ENCODE measurements at places on chromosomes 16 and 17.

DNA sequence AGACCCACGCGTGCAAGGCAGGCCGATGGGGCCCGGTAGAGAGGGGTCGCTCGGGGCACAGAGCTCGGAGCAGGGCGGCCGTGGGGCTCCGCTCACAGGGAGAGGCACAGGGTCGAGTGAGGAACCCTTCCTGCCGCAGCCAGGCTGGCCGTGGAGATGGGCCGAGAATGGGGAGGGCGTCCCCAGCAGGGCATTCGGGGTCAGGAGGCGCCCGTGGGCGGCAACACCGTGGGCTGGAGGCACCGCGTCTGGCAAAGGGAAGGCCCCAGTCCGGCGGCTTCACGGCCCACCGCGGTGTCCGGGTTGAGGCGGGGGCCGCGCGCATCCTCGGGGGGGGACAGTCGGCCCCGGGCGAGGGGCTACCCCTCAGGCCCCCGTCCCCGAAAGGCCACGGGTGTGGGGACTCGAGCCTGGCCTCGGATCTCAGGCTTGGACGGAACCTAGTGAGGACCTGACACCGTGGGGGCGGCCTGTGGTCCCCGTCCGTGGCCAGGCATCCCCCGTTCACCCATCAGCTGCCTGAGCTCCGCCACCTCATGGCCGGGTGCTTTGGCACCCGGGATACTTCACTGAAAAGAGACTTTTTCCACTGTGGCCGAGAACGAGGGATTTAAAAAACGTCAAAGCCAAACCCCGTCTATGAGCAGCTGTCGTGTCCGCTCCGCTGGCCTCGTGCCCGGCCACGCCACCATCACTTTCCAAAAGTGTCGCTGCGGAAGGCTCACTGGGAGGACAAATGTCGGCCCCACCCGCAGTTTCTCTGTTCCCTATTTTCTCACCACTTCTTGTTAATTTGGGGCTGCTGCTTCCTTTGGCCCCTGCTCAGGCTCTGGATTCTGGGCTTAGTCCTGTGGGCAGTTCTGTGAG lies 73.6 kb downstream of the METRNL start:
- DNase-seq = no peak

DNA sequence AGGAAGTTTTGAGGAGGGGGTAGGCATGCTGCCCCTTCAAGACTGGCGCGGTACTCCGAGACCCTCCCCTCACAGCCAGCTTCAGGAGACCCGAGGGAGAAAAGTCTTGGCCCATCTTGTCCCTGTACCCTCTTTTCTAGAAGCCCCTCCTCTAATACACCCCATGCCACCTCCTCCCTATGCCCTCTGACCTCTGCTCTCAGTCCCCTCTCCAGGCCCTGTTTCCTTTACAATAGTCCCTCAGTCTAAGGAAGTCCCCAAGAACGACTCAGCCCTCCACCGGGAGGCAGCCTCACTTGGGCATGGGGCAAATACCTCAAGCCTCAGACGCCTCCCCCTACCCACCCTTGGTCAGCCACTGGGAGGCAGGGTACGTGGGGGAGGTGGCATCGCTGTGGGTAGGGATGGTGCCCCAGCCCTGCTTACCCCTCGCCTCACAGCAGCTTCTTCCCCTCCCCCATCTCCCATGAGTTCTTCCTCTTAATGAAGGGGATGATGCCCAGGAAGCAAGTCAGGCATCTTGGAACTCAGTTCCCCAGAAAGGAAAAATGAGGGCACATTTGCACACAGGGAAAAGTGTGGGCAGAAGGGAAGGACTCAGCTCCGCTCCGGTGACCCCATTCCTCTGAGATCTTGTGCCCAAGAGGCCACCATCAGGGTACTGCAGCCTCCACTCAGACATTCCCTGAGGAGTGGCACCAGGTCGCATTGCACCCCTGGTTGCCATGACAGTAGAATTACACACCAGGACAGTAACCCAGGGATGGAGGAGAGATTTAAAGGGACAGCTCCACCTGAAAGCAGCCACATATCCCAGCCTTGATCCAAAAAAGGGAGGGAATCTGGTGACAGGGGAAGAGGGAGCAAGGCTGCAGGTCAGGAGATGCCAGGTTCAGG lies 6.2 kb downstream of the MPP2 start:
- DNase-seq = no peak

DNA sequence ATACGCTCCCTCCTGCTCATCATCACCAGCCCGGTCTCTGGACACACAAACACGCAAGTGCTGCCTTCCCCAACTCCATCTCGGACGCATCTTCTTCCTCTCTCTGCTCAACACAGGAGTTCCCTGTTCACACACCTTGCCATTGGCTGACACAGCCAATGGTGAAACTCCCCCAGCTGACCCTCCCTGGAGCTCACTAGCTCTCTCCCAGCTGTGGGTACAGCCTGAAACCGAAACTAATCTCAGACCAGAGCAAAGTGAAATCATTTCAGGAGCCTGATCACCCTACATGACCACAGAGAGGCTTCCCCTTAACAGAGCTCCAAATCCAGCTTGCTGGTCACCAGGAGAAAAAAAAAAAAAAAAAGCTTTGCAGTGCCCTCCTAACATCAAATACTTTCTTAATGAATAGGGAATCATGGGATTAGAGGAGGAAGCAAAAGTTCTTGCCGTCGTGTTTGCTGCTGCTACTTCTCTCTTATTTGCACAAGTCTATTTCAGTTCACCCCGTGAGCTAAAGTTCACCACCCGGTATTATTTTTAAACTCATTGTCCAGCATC lies 8.3 kb downstream of the CUEDC1 start:
- DNase-seq = peak; percentile 81

- no peak for DNase-seq
Measured at GRCh38 chr16:57574646-57575467, 32.4 kb downstream of the ADGRG5 start.

DNA sequence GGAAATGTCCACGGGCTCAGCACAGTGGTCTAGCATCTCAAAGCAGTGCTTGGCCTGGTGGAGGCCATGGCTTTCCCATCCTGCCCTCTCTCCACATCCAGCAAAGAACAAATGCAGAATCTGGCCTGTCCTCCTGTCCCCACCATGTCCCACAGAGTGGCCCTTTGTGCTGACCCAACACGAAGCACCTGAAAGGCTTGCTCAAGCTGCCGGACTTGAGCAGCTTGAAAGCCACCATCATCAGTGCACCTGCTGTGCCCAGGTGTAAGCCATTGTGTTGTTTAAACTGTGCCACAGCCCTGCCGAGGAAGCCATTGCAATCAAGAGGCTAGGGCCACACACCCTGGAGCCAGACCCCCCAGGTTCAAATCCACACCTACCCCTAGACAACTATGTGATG lies 115.5 kb downstream of the SOCS1 start:
- no peak for DNase-seq

- no peak for DNase-seq
Measured at GRCh38 chr17:13152501-13152900, 134.7 kb upstream of the ELAC2 start.

DNA sequence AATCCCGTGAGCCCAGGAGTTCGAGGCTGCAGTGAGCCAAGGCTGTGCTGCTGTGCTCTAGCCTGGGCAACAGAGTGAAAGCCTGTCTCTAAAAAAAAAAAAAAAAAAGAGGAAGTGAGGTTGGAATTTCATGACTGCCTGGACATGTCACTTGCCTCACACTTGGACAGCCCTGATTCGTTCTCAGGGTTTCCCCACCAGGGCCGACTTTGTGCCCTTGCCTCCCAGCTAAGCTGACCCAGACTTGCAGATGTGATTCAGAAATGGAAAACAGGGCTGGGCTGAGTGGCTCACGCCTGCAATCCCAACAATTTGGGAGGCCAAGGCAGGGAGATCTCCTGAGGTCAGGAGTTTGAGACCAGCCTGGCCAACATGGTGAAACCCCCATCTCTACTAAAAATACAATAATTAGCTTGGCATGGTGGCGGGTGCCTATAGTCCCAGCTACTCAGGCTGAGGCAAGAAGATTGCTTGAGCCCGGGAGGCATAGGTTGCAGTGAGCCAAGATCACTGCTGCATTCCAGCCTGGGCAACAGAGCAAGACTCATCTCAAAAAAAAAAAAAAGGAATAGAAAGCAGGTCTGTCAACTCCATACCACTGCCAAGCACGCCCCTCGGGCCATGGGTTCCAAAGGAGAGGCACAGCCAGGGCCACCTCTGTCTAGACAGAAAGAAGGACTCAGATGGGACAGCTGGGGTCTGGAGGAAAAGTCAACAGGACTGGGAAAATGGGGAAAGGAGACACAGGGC lies 46.9 kb downstream of the SOCS1 start:
- no peak for DNase-seq

DNA sequence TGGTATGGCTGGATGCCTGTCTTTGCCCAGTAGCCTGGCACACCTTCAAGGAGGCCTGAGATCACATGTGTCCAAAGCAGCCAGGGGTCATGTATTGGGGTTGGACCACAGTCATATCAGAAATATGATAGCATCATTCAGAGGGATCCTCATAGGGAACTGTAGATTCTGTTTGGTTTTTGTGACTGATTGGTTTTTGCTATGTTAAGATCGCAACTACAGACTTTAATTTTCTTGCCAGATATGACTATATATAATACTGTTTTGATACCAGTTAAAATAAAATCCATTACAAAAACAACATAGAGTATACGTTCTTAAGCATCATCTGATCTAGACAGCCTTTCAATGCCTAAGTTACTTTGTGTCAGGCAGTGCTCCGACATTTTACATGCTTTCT lies 11.8 kb upstream of the SMPD3 start:
- no peak for DNase-seq
